ENCODE measurements at places on chromosomes 6 and 20.
A peak's percentile ranks its signal among the peaks of the same experiment; 100 is the strongest.

GRCh38 chr20:50652702-50653294, 38.5 kb downstream of the RIPOR3 start:
- DNase-seq = no peak

DNA sequence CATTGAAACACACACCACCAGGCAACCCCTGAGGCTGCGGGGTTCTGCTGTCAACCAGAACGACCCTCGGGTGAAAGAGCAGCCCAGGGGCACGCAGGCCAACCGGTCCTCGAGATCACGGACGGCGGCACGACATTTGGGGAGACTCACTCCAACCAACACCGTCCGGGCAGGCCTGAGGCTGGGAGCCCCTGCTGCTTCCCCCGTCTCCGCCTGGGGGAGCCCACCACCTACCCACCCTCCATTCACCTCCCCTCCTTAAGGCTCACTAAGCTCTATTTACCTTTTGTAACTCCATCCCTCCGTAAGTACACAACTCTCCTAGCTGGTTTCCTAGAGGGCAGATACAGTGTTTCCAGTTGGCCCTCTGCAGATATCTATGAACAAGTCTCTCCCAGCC, 971.3 kb upstream of the DEFB115 start:
- peak; percentile 65 for DNase-seq

DNA sequence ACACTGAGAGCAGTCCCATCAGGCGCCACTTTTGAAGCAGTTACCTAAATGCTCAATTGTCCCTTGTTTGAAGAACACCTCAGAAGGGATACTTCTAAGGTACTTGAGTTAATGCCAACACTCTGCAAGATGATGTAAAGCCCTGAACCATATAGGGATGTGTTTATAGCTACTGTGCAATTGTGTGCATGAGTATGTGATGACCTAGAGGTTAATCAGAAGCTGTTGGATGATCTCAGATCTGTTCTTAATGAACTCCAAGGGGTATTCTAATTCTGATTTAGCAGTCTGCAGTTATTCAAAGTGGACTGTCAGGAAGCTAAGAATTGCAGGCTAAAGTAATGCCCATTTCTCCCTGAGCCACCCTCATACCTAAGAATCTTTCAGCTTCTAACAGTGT, 158.3 kb downstream of the TMEM242 start:
- no peak for DNase-seq

DNA sequence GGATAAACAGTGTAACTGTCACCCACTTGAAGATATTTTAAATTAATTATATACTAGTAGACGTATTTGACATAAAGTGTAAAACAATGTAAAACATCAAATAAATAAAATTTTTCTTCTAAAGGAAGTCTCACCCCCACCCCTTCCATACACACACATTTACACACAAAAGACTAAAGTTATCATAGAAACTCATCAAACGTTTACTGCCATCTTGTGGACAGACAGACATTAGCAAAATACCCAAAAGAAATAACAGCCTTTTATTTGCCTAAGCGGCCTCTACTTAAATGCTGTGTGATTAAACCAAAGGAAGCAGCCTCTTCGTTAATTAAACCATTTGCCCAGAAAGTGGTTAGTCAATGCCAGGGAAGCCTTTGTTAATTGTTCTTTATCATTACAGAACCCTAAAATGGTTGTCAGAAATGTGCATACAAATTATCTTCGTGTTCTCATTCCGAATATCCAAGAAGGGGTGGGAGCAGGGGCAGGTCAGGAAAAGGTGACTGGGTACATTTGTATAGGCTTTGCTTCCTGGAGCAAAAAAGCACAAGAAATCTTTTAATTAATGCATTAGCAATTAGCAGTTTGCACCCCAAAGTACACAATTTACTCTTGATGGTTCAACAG, 176.2 kb upstream of the SASH1 start:
- DNase-seq = peak; percentile 71

DNA sequence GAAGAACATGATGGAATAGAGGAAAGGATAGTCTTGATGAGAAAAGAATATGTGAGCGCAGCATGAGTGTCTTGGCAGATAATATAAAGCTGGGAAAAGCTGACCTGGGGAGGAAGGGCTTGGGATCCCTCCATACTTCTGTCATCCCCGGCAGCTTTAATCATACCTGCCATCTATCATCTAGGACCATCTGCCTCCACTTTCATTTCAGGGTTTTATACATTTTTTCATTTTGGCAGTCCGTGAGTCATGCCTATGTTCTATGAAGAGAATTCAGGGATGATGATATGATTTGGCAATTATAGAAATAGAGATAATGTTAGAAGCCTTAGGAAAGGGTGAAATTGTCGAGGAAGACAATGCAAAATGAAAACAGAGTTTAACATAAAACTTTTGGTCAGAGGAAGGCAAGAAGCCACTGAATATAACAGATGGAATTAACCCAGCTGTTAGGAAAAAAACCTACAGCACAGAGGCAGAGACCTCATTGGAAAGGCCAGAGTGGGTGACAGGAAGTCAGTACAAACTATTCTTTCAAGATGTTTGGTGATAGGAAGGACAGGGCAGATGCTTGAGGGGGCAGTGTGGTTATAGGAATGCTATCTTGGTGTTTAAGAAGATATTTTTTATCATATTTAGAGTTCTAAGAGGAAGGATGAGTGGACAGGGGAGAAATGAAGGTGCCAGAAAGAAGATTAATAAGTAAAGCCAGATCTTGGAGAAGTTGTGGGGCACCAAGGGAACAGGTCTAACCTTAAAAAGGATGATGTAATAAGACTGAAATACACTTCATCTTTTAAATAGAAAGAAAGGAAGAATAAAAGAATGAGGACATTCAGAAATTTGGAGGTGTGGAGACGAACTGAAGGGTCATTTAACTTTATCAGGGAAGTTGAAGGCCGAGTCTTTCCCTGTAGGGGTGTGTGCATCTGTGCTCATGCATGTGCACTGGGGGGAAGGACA, 37.8 kb downstream of the MARCKS start:
- no peak for DNase-seq

- no peak for DNase-seq
Measured at GRCh38 chr6:130303431-130303830, 62.4 kb upstream of the TMEM200A start.

- DNase-seq = no peak
Measured at GRCh38 chr6:39197922-39198500, 31.3 kb downstream of the KCNK5 start.

- DNase-seq = peak; percentile 82
Measured at GRCh38 chr20:48635791-48636267, 192.0 kb downstream of the PREX1 start.

- DNase-seq = no peak
Measured at GRCh38 chr6:33709605-33710295, 1.8 kb downstream of the UQCC2 start.

GRCh38 chr20:460707-461106, 1.6 kb downstream of the TBC1D20 start:
- DNase-seq = no peak

- no peak for DNase-seq
Measured at GRCh38 chr6:31740397-31741223, 805 bp downstream of the MSH5 start.

GRCh38 chr20:46681032-46681854, 8.0 kb downstream of the TP53RK start:
- DNase-seq = peak; percentile 88

- DNase-seq = no peak
Measured at GRCh38 chr20:33442136-33443005, 1.2 kb downstream of the SNTA1 start.

DNA sequence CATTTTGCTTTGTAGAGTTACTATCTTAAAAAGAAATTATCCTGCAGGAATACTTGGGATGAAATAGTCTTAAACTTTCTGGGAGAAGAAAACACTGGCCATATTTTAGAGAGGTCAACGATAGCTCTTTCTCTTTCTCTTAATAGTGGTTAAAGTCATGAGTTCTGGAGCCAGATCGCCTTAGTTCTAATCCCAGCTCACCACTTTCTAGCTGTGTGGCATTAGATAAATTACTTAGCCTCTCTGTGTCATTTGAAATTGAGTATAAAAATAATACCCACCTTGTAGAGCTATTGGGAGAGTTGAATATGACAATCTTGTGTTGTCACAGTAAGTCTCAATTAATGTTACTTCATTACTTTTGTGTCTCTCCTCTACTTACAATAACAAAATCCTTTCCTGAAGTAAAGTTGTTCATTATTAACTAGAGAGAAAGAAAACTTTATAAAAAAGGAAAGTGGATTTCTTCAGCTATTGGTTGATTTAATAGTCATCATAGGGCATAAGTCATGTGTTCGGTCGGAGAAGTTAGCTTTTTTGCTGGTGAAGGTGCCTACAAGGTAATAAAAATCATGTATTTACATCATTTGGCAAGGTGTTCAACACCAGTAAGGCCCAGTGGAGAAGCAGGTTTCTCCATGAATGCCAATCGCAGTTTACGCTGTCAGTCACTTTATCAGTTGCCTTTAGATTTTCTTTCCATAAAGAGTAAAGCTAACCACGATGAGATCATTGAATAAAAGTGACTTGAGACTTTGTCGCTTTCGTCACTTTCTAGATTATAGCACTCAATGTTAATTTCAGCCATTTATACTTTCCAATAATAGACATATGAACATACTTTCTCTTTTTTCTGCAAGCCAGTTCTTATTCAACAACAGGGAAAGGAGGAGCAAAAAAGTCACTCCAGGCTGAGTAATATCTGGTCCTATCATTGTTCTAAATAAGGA, 2.0 kb downstream of the NEDD9 start:
- DNase-seq = no peak

GRCh38 chr6:119686644-119687043, 337.1 kb upstream of the MAN1A1 start:
- no peak for DNase-seq

DNA sequence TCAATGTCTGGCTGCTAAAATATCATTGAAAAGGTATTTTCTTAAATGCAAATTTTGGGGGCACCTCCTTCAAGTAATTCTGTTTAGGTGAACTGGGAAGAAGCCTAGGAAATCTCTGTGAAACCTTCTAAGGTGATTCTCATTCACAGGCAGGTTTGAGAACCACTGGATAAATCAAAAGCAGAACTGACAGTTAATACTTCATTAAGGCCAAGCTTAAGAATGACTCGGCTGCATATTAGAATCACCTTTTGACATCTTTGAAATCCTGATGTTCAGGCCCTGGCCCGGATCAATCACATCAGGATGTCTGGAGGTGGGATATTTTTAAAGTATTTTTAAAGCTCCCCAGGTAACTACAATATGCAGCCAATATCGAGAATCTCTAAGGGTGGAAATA, 50.6 kb downstream of the FKBP1C start:
- no peak for DNase-seq

GRCh38 chr20:58945965-58946631, 35.0 kb upstream of the NELFCD start:
- DNase-seq = no peak

- peak; percentile 67 for DNase-seq
Measured at GRCh38 chr20:47349365-47350180, 6.9 kb downstream of the ZMYND8 start.

- peak; percentile 78 for DNase-seq
Measured at GRCh38 chr20:219290-220115, 7.6 kb upstream of the DEFB129 start.

DNA sequence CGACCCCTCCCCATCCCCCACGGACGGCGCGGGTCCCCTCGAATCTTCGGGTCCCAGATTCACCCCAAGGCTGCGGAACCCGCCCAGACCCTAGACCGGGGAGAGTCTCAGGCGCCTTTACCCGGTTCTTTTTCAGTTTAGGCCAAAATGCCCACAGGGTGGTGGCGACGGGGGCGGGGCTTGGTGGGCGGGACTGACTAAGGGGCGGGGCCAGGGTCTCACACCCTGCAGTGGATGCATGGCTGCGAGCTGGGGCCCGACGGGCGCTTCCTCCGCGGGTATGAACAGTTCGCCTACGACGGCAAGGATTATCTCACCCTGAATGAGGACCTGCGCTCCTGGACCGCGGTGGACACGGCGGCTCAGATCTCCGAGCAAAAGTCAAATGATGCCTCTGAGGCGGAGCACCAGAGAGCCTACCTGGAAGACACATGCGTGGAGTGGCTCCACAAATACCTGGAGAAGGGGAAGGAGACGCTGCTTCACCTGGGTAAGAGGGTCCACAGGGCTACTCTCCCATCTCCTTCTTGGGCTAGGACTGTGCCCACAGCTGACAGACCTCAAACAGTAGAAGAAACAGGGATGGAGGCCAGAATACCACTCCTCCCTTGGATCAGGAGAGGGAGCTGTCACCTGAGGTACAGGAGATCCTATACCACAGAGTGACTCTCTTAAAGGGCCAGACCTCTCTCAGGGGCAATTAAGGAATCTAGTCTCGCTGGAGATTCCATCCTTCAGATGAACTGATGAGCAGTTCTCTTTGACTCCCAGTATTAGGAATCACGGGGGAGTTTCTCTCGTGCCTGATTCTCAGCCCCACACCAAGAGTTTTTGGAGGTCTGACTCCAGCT, 942 bp downstream of the HLA-E start:
- DNase-seq = peak; percentile 82

DNA sequence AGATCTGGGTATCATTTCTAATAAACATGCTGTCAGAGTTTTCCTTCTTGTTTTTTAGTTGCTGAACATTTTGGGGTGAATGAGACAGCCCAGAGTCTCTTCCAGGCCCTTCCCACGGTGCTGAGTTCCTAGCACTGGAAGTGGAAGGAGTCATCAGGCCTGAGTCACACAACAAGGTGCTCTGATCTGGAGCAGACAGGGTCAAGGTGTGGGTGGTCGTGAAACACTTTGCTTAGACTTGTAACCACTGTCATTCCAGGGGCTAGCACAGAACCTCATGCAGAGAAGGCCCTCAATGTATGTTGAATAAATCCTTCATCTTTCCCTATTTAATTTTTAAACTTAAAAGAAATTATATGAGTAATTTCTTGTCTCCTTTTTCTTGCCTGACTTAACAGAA, 60.6 kb downstream of the TXLNB start:
- no peak for DNase-seq

GRCh38 chr6:29478740-29479139, 9.0 kb downstream of the MAS1L start:
- no peak for DNase-seq

- no peak for DNase-seq
Measured at GRCh38 chr20:34573541-34574300, 15.2 kb downstream of the MAP1LC3A start.

DNA sequence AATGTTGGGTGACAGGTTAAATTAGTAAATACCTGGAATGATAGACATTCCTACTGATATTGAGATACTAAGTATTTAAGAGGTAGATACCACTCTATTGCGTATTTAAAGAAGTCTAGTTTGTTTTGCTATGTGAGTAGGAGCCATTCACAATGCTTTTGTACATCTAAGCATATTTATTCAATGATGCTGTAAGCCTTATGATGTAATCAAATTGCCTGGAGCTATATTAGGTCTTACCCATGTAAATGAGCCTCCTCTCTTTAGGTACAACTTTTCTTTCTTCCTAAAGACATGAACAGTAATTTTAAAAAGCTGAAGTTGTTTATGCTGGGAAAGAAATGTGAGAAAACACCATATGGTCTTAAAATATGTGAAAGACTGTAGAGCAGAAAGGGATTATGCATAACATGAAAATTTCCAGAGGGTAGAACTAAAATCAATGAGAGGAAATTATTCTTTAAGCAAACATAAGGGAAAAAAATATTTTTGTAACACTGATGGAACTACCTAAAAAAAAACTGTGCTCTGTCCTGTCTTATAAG, 526.7 kb downstream of the EPHA7 start:
- no peak for DNase-seq

- no peak for DNase-seq
Measured at GRCh38 chr20:48064929-48065328, 279.6 kb upstream of the SULF2 start.
